GM13976 (cell line): ENCODE measurements at places on chromosomes 3 and 15.

GRCh38 chr3:26291840-26292239 is 330.7 kb upstream of the LRRC3B start:
- no peak for DNase-seq

- no peak for DNase-seq
Measured at GRCh38 chr15:45657764-45658545, 23.1 kb downstream of the SQOR start.

GRCh38 chr15:77352887-77353286 is 67.0 kb downstream of the PEAK1 start:
- no peak for DNase-seq

GRCh38 chr15:89002830-89003229 is 85.4 kb upstream of the ABHD2 start:
- DNase-seq, result no peak

- no peak for DNase-seq
Measured at GRCh38 chr3:87361956-87362355, 85.6 kb upstream of the POU1F1 start.
